ENCODE measurements at places on chromosomes 7 and 10. TPM values are rescaled to one million over a fixed set of nuclear protein-coding genes. Genes with fewer than 3 reads are reported as not detected.

GRCh38 chr10:131585761-131586160 lies 274.2 kb upstream of the TCERG1L start:
- DNase-seq, result no peak

GRCh38 chr10:59611048-59611447 lies 98.6 kb downstream of the SLC16A9 start:
- DNase-seq, result no peak

- DNase-seq, result no peak
Measured at GRCh38 chr7:30927040-30927439, 15.4 kb downstream of the AQP1 start.

- DNase-seq, result no peak
Measured at GRCh38 chr7:157963526-157963925, 624.1 kb downstream of the PTPRN2 start.

- DNase-seq, result no peak
Measured at GRCh38 chr10:114714281-114714741, 56.2 kb upstream of the ABLIM1 start.

GRCh38 chr10:28294809-28295208 lies 8.1 kb downstream of the MPP7 start:
- no peak for DNase-seq

GRCh38 chr10:51937308-51938140 lies 238.1 kb upstream of the CSTF2T start:
- DNase-seq, result no peak

- DNase-seq, result no peak
Measured at GRCh38 chr7:154096-154799, 38.1 kb upstream of the FAM20C start.

- DNase-seq, result no peak
Measured at GRCh38 chr7:150003304-150003810, 129.6 kb downstream of the ATP6V0E2 start.

- no peak for DNase-seq
Measured at GRCh38 chr10:83995738-83996331, 143.5 kb upstream of the GHITM start.

DNA sequence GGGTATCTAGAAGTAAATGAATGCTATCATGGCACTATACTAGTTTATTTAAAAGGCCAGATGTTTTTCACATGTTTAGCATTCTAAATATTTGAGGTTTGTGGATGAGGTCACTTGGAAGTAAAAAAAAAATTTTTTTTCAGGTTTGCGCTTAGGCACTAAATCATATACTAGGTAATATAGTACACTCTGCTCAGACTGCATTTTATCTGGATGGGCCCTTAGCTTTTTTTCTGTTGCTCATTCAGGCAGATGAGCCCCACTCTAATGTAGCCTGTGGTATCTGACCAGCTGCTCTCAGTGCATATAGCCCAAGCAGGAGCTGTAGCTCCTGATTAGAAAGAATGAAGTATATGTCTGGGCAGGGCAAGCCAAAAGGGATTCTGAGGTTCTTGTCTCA lies 210.1 kb downstream of the AUTS2 start:
- DNase-seq, result no peak

TBX20 gene
- 0.16 TPM for polyA plus RNA-seq

CLRN3 gene
- 16.4 TPM for polyA plus RNA-seq

FAM20C gene
- 72.7 TPM for polyA plus RNA-seq

INA gene
- 1.1 TPM for polyA plus RNA-seq

MRLN gene
- 0.37 TPM for polyA plus RNA-seq

AGAP4 gene
- 46.3 TPM for polyA plus RNA-seq

CYP2E1 gene
- 2.5 TPM for polyA plus RNA-seq

SPDYE2 gene
- polyA plus RNA-seq, result 1.6 TPM

Measured in right renal pelvis (tissue), 4 donors.